Activated CD8-positive, alpha-beta T cell treated with anti-CD3 and anti-CD28 coated beads, Interleukin-2, amount 10 ng/mL, durations not matched to agents 7 days and 5 days (primary cell): ENCODE measurements at places on chromosomes 1 and 21.

DNA sequence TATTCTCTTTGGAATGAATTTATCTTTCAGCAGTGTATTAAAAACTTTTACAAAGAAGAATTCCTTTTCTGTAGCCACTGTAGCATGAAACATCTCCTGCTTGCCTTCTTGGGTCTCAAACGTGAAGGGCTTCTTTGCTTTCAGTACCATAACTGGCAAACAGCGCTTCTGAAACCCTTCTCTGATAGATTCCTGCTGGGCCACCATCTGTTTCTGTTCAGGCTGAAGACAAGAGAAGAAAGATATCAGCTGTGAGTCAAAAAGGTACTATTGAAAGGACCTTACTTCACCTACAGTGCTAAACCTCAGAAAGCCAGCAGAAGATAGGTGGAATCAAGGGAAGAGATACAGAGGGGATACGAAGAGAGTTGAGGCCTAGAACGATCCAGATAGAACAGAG is 10.5 kb downstream of the AIM2 start:
- no peak for DNase-seq

DNA sequence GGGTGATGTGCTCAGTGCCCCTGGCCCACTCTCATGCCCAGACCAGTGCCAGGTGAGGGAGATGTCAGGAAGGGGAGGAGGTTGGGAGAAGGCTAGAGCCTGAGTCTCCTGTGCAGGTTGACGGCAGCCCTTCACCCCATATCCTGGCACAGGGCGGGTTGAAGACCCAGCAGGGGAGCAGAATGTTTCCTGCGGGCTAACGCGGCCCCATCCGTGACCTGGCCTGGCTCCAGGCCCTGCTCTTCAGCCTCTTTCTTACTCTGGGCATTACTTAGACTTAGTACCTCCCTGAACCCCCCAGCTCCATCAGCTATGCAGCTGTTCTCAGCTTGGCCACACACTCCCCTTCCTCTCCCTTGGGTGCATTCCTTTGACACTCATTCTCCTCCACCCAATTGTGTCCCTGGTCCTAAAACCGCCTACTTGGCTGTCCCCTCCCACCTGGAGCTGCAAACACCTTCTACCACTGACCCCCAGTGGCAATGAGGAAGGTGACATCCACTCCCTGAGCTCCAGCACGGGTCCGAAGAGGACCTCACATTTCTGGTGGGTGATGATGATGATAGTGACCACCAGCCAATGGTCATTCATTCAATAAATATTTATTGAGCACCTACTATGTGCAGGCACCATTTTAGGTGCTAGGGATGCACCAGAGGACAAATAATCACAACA is 179.0 kb downstream of the PTPRU start:
- no peak for DNase-seq

- no peak for DNase-seq
Observed at GRCh38 chr1:155038602-155039307, 5.1 kb downstream of the DCST1 start.

GRCh38 chr1:161718559-161719324 is 2.6 kb upstream of the FCRLB start:
- DNase-seq: no peak

DNA sequence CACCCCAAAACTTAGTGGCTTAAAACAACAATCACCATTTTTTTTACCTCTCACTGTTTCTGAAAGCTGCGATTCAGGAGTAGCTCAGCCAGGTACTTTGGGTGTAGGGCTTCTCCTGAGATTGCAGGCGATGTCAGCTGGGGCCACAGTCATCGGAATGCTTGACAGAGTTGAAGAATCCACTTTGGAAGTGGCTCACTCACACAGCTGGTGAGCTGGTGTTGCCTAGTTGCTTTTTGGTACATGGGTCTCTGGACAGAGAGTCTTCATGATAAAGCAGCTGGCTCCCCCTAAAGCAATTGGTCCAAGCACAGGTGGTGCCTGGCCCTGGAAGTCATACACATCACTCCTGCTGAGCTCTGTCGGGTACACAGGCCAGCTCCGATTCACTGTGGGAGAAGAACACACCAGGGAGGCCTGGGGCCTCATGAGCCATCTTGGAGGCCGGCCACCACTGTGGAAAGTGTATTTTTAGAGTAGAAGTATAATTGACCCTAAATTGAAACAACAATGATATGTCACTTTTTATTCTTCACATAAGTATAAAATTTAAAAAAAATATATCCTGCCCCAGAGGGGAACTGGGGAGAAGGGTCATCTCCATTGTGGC is 75.2 kb upstream of the GALNT2 start:
- no peak for DNase-seq

- no peak for DNase-seq
Observed at GRCh38 chr1:90334137-90334536, 339.2 kb downstream of the ZNF326 start.

DNA sequence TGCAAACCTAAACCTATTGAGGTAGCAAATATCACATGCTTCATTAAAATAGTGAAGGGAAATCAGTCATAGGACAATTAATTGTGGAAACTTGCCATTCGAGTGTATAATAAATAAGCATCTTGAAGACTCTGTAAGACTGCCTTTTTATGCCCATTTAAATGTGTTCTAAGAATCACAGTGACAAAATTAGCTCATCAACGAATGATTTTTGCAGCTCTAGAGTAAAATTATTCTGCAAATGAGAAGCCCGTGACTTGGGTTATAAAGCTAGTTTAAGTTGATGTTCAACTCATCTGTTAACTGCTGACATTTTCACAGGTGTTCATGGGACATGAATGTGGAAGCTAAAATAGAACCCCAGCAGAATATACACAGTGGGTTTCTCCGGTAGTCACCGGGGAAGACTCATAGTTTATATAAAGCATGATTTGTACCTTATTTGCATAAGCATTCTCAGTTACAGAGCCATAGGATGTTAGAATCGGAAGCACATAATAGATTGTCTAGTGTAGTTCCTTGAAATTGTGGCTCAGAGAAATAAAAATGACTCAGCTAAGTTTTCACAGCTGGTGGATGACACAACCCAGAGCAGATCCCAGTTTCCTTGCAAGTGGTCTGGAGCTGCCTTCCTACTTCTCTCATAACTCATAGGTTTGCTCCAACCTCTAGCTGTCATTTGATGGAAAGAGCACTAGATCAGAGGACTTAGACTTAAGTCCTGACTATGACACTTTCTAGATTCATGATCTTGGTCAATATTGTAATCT is 107.3 kb downstream of the UCHL5 start:
- DNase-seq: no peak

DNA sequence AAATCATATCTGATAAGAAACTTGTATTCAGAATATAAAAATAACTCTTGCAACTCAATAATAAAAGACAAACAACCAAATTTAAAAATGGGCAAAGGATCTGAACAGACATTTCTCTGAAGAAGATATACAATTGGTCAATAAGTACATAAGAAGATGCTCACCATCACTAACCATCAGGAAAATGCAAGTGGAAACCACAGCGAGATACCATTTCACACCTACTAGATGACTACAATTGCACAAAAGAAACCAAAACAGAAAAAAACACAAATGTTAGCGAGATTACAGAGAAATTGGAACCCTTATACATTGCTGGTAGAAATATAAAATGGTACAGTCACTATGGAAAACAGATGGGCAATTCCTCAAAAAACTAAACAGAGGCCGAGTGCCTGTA is 11.5 kb upstream of the ZNF683 start:
- no peak for DNase-seq

DNA sequence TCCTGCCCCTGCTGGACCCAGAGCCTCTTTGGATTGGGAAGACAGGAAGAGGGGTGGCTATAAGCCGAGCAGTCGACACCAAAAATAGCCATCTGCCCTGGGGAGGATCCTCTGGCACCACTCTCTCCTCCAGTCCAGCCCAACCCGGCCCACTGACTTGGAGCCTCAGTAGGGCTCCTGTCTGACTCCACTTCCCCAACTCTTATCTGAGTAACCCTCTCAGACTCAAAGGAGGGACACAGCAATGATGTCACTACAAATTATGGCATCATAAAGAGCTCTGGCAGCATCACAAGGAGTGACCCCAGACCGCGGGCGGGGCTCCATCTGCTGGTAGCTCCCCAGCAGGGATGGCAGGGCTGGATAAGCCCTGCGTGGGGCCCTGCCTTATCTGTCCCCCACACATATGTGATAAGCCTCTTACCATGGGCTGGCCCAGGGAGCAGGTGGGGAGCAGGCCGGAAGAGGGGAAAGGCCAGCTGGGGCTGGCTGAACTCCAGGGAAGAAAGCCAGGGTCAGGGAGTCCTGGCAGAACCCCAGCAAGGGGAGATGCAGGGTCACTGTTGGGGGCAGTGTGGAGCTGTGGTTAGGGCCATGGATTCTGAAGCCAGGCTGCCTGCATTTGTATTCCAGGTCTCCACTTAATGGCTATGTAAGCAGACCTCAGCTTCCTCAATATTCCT is 4.6 kb upstream of the SLC6A9 start:
- no peak for DNase-seq

DNA sequence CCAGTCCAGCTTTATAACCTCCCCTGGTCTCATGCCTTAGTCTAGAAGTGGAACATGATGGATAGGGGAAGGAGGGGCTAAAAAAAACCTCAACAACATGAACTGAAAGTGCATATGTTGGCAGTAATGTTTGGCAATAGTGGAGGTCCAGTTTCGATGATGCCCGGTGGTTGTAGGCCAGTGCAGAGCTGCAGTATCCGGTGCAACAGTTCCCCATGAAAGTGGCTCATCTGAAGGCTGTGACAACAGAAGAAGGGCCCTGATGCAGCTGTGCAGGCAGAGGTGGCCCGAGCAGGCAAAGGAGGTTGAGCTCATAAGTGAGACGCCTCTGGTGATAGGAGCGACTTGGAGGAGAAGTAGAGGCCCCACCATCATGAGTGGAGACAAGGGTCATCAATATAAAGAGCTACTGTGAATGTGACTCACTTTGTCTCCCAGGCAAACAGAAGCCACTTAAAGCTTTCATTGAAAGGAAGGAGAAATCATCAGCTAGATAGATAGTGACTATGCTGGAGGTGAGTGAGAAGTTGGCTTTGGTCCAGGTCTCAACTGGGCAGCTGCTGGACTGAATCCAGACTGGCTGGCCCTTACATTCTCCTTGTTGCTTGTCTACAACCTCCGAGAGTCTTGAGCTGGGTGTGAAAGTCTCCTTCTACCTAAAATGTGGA is 10.2 kb upstream of the CREG1 start:
- DNase-seq: no peak

DNA sequence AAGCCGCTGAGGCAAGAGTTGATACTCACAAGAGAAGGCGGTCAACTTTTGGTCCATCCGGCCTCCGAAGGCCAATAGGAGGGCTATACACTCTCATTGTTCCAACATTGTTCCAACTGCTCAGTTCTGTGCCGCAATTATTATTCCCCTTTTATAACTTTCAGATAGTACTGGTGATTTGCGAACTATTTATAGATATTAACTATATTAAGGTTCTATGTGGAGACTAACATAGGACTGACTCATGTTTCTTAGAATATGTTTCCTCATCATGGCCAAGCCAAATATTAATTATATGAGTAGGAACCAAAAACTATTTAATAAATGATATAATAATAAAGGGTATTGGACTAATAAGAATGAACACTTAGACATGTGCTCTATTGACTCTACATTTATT is 96.7 kb upstream of the LBR start:
- DNase-seq: no peak

- no peak for DNase-seq
Observed at GRCh38 chr1:72635719-72636118, 353.4 kb upstream of the NEGR1 start.

DNA sequence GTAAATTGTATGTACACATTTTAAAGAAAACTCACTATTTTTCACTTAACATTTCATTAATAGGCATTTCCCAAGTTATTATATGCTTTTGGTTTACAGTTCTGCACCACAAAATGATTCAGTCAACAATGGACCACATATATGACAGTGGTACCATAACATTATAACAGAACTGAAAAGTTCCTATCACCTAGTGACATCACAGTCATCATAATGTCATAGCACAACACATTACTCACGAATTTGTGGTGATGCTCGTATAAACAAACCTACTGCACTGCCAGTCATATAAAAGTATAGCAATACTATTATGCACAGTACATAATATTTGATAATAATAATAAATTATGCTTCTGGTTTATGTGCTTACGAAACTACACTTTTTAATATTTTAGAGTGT is 30.9 kb downstream of the DNAI4 start:
- no peak for DNase-seq

DNA sequence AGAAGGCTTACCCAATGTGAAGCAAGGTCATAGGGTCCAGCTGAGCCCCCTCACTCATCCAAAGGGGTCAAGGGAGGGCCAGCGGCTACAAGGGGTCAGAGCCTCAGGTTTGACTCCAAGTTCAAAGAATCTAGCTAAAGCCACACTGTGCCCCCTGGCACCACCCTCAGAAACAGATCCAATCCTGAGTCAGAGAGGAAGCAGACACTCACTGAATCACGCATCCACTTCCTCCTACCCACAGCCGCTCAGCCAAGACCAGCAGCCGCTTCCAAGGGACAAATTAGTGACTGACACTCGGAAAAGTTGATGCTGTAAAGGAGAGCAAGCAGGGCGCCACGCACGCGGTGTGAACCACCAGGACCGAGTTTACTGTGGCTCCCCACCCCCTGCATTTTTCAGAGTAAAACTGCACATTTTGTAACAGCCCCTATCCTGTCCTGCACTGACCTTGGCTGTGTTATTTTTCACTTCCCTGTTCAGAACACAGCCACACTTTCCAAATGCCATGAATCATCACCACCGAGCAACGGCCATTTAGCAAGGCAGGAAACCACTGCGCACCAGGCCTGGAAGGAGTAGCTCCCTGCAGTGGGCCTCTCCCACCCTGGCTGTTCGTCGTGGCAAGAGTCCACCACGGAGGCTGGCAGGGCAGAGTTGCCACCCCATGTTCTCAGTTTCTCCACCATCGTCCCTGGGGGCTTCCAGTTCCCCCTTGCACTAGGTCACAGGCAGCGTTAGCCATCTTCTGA is 147.8 kb downstream of the TOMM20 start:
- DNase-seq: peak; percentile 78

- DNase-seq: no peak
Observed at GRCh38 chr1:41481109-41481775, 3.2 kb downstream of the EDN2 start.

DNA sequence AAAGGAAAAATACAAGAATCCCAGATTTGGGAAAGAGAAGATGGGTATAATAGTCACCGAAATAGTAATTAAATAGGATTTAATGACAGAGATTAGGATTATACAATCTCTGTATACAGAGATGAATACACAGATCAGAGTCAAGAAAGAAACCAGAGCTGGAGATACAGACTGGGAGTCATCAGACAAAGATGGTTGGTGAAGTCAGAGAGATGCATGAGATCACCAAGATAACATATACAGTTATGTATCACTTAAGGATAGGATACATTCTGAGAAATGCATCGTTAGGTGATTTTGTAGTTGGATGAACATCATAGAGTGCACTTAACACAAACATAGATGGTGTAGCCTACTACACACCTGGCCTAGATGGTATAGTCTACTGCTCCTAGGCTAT is 49.8 kb downstream of the VCAM1 start:
- DNase-seq: no peak

DNA sequence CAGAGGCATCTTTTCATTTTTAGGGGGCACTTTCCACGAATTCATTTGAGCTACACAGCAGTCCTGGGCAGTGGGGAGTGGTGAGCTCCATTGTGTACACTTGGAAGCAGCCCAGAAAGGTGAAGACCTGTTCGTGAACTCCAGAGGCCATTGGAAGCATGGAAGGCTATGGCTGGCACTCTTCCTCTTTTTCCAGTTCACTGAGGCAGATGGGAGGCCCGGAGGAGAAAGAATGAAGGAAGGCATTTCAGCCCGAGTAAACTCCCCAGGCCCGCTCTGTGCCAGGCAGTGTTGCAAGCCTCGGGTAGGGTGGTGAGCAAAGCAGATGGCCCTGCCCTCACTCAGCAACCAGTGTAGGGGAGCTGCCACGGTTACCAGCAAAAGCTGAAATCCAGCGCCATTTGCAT is 673 bp upstream of the DHCR24 start:
- DNase-seq: no peak

GRCh38 chr1:170376801-170377385 is 155.1 kb upstream of the GORAB start:
- DNase-seq: no peak
